ENCODE measurements at places on chromosomes 12 and 14.
A peak's percentile ranks its signal among the peaks of the same experiment; 100 is the strongest.

DNA sequence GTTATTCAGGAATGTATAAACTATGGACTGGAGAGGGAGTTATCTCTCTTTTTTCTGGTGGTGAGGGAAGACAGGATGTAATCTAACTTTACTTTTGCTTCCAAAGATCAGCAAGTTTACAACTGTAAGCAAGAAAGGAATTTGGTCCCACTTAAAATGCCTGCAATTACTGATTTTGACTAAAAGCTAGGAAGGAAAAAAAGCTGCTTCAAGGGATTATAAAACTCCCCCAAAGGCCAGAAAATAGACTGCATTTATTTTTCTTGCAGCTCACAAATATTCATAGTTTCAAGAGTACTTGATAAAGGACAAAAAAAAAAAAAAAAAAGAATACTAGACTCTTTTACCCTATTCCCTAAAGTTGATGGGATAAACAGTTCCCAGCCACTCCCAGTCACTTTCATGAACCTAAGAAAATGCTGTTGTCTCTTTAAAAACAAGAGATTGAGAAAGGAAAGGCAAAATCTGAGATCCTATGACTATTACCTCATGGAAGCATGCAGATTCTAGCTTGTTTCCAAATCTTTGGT is 128.7 kb upstream of the BMP4 start:
- DNase-seq, result peak; percentile 12

DNA sequence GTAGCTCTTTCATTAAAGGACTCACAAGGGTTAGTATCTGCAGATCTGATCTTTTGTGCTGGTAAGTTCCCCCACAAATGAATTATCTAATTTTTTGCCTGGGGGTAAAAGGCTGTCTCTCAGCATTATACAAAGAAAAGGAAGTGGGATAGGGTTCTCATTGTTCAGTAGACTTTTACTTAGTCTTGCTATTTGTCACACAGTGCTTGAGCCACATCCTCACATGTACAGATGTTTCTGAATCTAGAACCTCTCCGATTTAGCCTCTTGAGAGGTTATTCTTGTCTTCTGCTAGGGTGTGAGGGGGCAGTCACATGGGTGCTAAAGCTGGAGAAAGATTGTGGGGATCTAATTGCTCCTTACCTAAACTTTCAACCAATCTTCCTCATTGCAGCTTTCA is 93.0 kb downstream of the SLC41A2 start:
- no peak for DNase-seq

DNA sequence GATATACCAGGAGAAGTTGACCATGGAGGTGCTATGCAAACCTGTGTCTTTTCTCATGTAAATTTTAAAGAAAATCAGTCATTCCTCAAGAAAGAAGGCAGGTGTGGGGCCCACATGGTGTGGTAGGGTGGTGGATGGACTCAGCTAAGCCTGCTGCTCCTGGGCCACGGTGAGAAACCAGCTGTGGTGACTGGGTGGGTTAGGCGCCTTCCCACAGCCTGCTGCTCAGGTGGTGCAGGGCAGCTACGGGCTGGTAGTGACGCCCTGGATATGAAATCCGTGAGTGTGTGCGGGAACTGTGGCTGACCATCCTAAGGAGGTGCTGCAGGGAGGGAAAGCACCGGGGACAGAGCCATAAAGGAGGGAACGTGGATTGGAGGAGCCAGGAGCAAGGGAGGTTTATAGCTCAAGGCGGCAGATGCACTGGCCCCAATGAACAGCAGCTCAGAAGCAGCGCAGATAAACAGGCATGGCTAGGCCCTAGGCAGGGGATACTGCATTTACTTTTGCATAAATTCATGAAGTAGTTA is 408.8 kb downstream of the FUT8 start:
- DNase-seq, result no peak

DNA sequence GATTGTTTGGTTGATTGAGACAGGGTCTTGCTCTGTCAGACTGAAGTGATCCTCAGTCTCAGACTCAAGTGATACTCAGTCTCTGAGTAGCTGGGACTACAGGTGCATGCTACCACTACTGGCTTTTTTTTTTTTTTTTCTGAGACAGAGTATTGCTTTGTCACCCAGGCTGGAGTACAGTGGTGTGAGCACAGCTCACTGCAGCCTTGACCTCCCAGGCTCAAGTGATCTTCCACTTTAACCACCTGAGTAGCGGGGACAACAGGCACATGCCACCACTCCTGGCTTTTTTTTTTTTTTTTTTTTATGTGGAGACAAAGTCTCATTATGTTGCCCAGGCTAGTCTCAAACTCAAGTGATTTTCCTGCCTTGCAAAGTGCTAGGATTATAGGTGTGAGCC is 31.8 kb downstream of the CPSF2 start:
- DNase-seq, result no peak

- no peak for DNase-seq
Observed at GRCh38 chr12:56152756-56153677, 630 bp downstream of the MYL6B start.

DNA sequence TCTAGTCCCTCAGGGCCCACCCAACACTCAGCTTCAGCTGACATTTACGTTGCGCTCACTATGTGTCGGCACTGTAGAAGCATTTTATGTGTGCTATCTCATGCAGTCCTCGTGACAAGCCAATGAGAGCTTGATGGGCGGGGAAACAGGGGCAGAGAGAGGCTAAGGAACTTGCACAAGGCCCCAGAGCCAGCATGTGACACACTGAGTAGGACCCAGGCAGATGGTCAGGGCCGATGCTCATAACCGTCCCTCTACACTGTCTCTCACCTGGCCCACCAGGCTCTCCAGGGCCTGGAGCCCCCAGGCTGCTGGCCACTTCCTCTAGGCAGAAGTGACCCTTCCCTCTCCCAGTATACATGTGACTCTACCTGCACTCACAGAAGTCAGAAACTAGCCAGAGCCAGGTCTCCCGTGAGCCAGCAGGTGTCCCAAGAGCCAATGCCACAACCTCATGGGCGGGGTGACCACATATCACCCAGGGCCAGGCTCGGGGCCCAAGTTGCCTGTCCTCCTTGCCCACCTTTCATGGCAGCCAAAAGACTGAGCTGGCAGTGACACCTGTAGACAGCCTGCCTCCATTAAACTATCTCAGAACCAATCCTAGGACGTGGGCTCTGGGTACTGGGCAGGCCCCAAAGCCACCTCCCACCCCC is 38.3 kb downstream of the TTC7B start:
- DNase-seq, result no peak
